Breast epithelium (tissue), 4 donors: ENCODE measurements at places on chromosomes 16 and 17.
A peak's percentile ranks its signal among the peaks of the same experiment; 100 is the strongest.

GRCh38 chr17:75666959-75667790 lies at the start of the genes RECQL5 and SAP30BP:
TSS of gene RECQL5 (minus strand) at chr17:75667154. CDS start at chr17:75666557, 597 bp downstream.
TSS of gene SAP30BP (plus strand) at chr17:75667338. CDS start at chr17:75667373, 35 bp downstream.
- peak; percentile 98 for DNase-seq

GRCh38 chr17:39946551-39947330 lies 16.1 kb upstream of the GSDMA start:
- no peak for DNase-seq

DNA sequence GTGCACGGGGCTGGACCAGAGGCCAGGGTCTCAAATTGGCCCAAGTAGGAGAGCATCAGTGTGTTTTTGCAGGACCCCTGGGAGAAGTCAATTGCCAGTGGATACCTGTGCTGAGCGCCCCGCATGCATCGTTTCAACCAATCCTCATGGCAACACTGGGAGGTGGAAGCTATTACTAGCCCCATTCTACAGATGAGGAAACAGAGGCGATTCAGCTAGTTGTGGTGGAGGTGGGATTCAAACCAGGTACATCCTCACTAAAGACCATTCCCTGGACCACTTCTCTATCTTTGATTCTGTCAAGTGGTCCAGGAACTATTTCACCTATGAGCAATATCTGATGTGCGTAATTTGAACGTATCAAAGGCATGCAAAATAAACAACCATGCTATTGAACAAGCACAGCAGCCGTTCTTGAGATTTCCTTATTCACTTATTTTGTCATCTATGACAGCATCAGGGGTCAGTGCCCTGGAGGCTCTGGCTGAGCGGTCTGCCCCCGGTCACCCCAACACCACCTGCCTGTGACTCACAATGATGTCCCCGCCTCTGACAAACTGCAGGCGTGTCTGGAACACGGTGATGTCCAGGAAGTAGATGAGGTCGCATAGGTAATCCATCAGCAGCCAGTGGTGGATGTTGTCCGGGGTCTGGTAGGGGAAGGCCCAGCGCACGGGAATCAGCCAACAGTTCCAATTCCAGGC lies 54.0 kb downstream of the CNGB1 start:
- DNase-seq, result no peak

GRCh38 chr17:50550661-50551432 lies 3.9 kb downstream of the SPATA20 start:
- peak; percentile 55 for DNase-seq

DNA sequence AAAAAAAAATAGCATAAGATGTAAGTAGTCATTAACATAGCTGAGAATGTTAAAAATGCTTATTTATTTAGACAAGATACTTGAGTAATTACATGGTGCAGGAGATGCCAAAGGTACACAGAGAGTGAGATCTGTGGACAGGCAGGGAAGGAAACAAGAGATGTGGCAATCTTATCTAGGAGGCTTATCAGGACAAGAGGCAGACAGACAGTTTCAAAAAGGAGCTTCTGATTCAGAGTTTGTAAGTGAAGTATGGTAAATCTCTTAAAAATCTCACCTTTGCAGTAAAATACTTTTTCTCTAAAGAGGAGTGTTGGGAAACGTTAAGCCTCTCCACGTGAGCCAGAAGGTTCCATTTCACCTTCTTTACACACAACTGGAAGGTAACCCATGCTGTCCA lies 19.9 kb upstream of the GHDC start:
- DNase-seq, result no peak

- DNase-seq, result no peak
Measured at GRCh38 chr16:54015147-54015546, 271.4 kb downstream of the IRX3 start.

GRCh38 chr17:58242171-58242784 lies 3.9 kb downstream of the LPO start:
- no peak for DNase-seq

GRCh38 chr17:32551186-32551955 lies 64.6 kb downstream of the CDK5R1 start:
- DNase-seq, result no peak

- peak; percentile 74 for DNase-seq
Measured at GRCh38 chr17:40191237-40192208, 14.3 kb downstream of the RAPGEFL1 start.

DNA sequence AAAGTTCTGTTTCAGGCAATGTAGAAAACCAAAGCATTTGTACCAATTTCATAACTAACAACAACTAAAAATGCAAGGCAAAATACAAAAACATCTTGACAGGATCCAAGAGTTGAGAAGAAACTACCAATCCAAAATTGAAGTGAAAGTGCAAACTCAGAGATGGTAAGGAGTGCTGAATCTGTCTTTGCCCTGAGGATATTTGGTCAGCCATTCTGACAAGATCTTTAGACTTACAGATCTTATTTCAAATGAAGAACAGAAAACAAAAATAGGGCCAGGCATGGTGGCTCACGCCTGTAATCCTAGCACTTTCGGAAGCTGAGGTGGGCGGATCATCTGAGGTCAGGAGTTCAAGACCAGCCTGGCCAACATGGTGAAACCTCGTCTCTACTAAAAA lies 412.8 kb downstream of the ZFHX3 start:
- DNase-seq, result no peak
